ENCODE measurements at places on chromosomes 13 and 19.
A peak's percentile ranks its signal among the peaks of the same experiment; 100 is the strongest.

DNA sequence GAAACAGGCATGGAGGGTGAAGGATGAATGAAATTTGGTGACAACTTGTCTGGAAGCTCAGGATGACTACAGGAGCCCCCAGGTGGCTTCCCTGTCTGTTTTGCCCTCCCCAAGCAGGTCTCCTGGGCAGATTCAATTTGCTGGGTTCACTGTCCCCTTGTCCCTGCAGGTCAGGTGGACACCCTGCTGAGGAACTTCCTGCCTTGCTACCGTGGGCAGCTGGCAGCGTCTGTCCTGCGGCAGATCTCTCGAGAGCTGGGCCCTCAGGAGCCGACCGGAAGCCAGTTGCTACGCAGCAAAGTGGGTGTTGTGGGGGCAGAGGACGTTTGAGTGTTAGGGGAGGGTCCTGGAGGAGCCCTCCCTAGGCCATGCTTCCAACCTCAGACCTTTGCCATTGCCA is 19.1 kb downstream of the PGLS start:
- no peaks in the 10 kb centered on the region for H3K4me1 ChIP-seq
- H3K27me3 ChIP-seq, result no peaks in the 10 kb centered on the region
- H3K36me3 ChIP-seq, result no peaks in the 10 kb centered on the region
- H3K4me3 ChIP-seq, result no peak overlapping the region
- DNase-seq, result no peak

- H3K4me3 ChIP-seq, result no peak overlapping the region
- no peaks in the 10 kb centered on the region for H3K36me3 ChIP-seq
- no peak for DNase-seq
- H3K4me1 ChIP-seq, result no peaks in the 10 kb centered on the region
- no peaks in the 10 kb centered on the region for H3K27me3 ChIP-seq
These were observed 2800.4 kb downstream of the PCDH9 start for GRCh38 chr13:64429691-64430090.

- DNase-seq, result no peak
- H3K4me1 ChIP-seq, result peaks cover 29% of the 10 kb centered on the region
- H3K27ac ChIP-seq, result no peak within 1 kb of the TSS
- peaks cover 3% of the 10 kb centered on the region for H3K36me3 ChIP-seq
- peak within 1 kb of the TSS; percentile 70 for H3K4me3 ChIP-seq
These were observed at the start of gene APOE for GRCh38 chr19:44905437-44906160. TSS of gene APOE (plus strand) at chr19:44905796. CDS start at chr19:44906625, 829 bp downstream.

- DNase-seq, result no peak
- H3K4me3 ChIP-seq, result no peak overlapping the region
- peaks cover 32% of the 10 kb centered on the region for H3K36me3 ChIP-seq
- no peaks in the 10 kb centered on the region for H3K4me1 ChIP-seq
- no peak overlapping the region for H3K27ac ChIP-seq
These were observed 19.2 kb downstream of the PARP4 start for GRCh38 chr13:24493356-24493755.

DNA sequence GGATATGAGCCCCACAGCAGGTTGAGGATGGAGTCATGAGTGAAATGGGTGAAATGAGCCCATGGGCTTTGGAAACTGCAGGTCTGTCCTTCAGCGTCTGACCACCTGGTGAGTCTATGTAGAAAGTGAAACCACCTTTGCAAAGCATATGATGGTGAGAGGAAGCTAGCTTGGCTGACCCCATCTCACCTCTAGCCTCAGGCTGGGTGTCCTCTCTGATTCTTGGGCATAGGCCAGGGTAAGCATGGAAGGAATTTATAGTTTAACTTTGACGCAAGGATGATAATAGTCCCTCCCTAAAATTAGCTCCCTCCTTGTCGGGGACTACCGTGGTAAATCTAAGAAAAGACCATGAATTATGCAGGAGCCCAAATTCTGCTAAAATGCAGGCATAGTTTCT is 16.8 kb upstream of the PSG9 start:
- H3K27me3 ChIP-seq, result no peaks in the 10 kb centered on the region
- H3K4me1 ChIP-seq, result no peaks in the 10 kb centered on the region
- peaks cover 4% of the 10 kb centered on the region for H3K36me3 ChIP-seq
- H3K4me3 ChIP-seq, result no peak overlapping the region
- H3K27ac ChIP-seq, result no peak overlapping the region

DNA sequence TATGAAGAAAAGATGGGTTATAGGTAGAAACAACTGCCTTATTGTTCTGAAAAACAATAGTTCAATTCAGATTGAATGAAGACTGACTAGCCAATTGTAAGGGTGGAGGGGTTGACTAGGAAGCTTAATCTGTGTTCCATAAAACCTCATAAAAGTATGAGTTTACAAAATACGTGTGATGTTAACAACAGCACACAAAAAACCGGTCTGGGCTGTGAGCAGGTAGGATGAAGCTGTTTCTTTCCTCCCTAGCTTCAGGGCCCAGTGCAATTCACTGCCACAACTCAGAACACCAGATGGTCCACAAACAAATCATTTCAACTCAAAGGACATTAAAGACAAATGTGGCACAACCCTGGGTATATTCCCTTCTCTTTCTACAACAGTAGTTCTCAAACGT is 3.2 kb downstream of the OXGR1 start:
- H3K4me3 ChIP-seq, result no peak overlapping the region
- H3K36me3 ChIP-seq, result peaks cover 4% of the 10 kb centered on the region
- H3K4me1 ChIP-seq, result peaks cover 17% of the 10 kb centered on the region
- H3K27ac ChIP-seq, result no peak overlapping the region
- DNase-seq, result no peak
- H3K27me3 ChIP-seq, result peaks cover 42% of the 10 kb centered on the region

DNA sequence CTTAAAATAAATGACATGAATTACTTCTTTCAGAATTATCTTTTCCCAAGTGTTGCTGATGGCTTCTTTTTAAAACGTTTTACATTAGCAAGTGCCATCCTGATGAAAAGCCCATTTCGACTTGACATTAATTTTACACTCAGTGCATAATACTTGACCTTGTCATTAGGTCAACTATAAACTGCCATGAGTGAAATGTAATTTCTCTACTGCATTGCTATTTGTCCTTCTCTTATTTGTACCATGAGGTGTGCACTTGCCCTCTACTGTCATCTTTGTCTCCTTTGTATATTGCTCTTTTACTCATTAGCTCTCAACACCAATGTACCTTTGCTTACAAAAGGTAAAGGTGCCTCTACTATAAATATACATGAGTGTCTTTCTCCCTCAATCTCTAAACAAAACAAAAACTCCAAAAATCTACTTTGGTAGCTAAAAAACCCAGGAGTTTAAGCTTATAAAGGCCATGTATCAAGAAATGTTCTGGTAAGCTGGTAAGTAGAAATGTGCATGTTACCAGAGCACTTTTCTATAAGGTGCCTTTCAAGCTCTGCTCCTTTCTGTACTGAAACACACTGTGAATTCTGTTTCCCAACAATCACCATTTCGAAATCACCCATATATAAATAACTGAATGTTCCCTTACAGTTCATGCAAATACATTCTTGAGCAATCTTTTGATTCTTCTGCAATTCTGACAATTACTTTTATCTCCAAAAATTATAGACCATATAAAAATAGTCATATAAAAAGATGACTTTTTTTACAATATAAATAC is 351.4 kb downstream of the SLITRK5 start:
- peaks cover 9% of the 10 kb centered on the region for H3K4me1 ChIP-seq
- H3K4me3 ChIP-seq, result no peak overlapping the region
- H3K27me3 ChIP-seq, result no peaks in the 10 kb centered on the region
- no peak overlapping the region for H3K27ac ChIP-seq

DNA sequence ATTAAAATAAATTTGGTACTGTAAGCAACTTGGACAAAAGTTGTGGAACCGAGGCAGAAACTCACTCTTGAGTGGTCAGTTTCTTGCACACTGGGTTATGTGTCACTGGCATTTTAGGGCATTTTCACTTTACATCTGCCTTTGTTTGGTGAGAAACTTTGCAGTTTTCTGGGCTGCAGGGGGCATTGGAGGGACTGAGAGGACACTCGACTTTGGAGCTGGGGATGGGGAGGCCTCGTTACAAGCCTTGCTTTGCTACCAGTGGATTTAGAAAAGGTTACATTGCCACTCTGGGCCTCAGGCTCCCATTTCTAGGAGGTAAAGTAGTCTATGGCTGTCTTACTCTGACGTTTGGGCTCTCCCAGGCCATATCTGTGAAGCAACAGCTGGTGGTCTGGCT is 41.9 kb upstream of the ZNF536 start:
- H3K36me3 ChIP-seq, result peaks cover 6% of the 10 kb centered on the region
- DNase-seq, result no peak
- no peak overlapping the region for H3K4me3 ChIP-seq
- H3K4me1 ChIP-seq, result no peaks in the 10 kb centered on the region

DNA sequence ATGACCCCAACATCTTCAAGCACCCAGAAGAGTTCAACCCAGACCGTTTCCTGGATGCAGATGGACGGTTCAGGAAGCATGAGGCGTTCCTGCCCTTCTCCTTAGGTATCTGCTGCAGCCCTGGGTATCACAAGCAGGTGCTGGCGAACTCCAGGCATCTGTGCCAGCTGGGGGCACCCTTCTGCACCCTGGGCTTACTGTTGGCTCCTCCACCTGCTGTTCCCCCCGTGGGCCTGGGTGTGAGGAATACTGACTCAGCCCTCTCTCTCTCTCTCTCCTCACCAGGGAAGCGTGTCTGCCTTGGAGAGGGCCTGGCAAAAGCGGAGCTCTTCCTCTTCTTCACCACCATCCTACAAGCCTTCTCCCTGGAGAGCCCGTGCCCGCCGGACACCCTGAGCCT is 13.0 kb downstream of the CYP2S1 start:
- no peak for DNase-seq
- H3K4me3 ChIP-seq, result no peak overlapping the region
- no peak overlapping the region for H3K27ac ChIP-seq
- H3K4me1 ChIP-seq, result peaks cover 3% of the 10 kb centered on the region
- H3K27me3 ChIP-seq, result peaks cover 3% of the 10 kb centered on the region

- H3K4me1 ChIP-seq, result no peaks in the 10 kb centered on the region
- no peak for DNase-seq
- H3K4me3 ChIP-seq, result no peak overlapping the region
These were observed 133.9 kb downstream of the AKAP11 start for GRCh38 chr13:42405665-42406390.

GRCh38 chr13:50783717-50784290 is 59.7 kb downstream of the DLEU7 start:
- no peak overlapping the region for H3K27ac ChIP-seq
- DNase-seq, result no peak
- no peak overlapping the region for H3K4me3 ChIP-seq
- peaks cover 9% of the 10 kb centered on the region for H3K4me1 ChIP-seq

- H3K27me3 ChIP-seq, result no peaks in the 10 kb centered on the region
- H3K4me1 ChIP-seq, result no peaks in the 10 kb centered on the region
- no peak overlapping the region for H3K27ac ChIP-seq
- H3K36me3 ChIP-seq, result peaks cover 18% of the 10 kb centered on the region
- DNase-seq, result no peak
- H3K4me3 ChIP-seq, result no peak overlapping the region
These were observed 99.3 kb downstream of the DHRS12 start for GRCh38 chr13:51704399-51705313.

GRCh38 chr19:28526038-28526437 is 686.9 kb downstream of the UQCRFS1 start:
- no peaks in the 10 kb centered on the region for H3K27me3 ChIP-seq
- H3K4me1 ChIP-seq, result peaks cover 6% of the 10 kb centered on the region
- H3K27ac ChIP-seq, result no peak overlapping the region
- H3K4me3 ChIP-seq, result no peak overlapping the region

GRCh38 chr13:21231426-21231940 is 55.0 kb downstream of the MRPL57 start:
- DNase-seq, result no peak
- no peak overlapping the region for H3K4me3 ChIP-seq
- H3K4me1 ChIP-seq, result peaks cover 5% of the 10 kb centered on the region

DNA sequence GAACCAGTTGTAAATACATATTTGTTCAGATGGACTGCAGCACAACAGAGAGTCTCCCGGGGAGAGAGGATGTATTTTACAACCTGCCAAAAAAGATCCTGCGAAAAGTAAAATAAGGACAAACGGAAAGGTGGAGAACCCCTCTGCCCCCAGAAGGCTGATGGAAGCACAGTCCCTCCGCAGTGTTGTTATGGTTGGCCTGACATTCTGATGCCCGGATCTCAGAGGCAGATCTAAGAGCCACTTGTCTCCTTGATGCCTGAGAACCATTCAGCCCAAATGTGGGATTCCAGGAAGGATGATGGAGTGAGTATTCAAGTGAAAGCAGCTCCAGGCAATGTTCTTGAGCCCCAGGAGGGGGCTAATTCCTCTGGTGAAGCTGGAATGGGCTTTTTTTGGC is 458.7 kb downstream of the ZNF536 start:
- no peak overlapping the region for H3K27ac ChIP-seq
- H3K4me3 ChIP-seq, result no peak overlapping the region
- H3K4me1 ChIP-seq, result no peaks in the 10 kb centered on the region
- peaks cover 13% of the 10 kb centered on the region for H3K27me3 ChIP-seq
- H3K36me3 ChIP-seq, result no peaks in the 10 kb centered on the region

- no peak overlapping the region for H3K27ac ChIP-seq
- DNase-seq, result peak; percentile 25
These were observed 1.1 kb downstream of the KMT5C start for GRCh38 chr19:55340784-55341147.

- no peak overlapping the region for H3K27ac ChIP-seq
- H3K4me3 ChIP-seq, result peak overlapping the region; percentile 61
- DNase-seq, result no peak
- no peaks in the 10 kb centered on the region for H3K36me3 ChIP-seq
- H3K27me3 ChIP-seq, result peaks cover 40% of the 10 kb centered on the region
- H3K4me1 ChIP-seq, result peaks cover 67% of the 10 kb centered on the region
These were observed 38.3 kb downstream of the SOX1 start for GRCh38 chr13:112105244-112105681.

DNA sequence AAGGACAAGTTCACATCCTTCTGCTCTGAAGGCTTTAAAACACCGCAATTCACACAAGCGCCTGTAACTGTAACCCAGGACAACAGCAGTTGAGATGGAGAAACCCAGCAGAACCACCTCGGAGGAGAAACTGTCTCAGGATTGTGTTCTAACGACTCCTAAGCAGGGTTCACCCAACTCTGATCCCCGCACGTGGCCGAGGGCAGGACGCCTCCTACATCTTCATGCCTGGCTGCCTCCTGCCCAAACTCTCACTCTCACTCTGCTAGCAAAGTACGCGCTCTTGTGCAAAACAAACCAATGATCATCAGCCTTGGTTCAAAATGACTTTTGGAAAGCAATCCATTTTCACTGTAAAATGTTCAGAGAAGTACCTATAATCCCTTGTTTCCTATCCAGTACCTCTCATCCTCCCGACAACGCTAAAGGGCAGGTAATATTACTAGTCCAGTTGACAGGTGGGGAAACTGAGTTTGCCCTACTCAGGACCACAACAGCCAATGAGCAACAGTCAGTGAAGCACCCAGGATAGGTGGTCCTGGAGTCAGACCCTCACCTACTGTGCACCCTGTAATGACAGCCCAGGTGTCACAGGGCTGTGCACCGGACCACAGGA is 25.6 kb downstream of the EPS15L1 start:
- H3K36me3 ChIP-seq, result peaks cover 4% of the 10 kb centered on the region
- H3K4me1 ChIP-seq, result peaks cover 56% of the 10 kb centered on the region
- DNase-seq, result no peak
- no peak overlapping the region for H3K4me3 ChIP-seq
- H3K27me3 ChIP-seq, result no peaks in the 10 kb centered on the region

DNA sequence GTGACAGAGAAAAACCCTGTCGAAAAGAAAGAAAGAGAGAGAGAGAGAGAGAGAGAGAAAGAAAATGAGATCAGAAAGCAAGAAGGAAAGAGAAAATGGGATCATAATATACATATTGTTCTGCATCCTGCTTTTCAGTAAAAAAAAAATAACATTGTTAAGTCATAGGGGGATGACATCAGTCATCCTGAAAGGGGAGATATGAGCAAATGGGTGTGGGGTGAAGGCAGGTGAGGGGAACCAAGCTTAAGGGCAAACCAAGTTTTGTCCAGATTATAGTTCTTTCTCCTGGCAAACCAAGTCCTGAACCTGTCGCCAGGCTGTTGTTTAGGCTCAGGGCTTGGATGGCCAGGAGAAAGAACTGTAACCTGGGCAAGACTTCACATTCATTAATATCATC is 92.6 kb upstream of the TMTC4 start:
- peaks cover 4% of the 10 kb centered on the region for H3K4me1 ChIP-seq
- peaks cover 5% of the 10 kb centered on the region for H3K36me3 ChIP-seq
- no peak for DNase-seq
- no peak overlapping the region for H3K27ac ChIP-seq
- no peak overlapping the region for H3K4me3 ChIP-seq
